ENCODE measurements at places on chromosomes 4 and X.
A peak's percentile ranks its signal among the peaks of the same experiment; 100 is the strongest.

DNA sequence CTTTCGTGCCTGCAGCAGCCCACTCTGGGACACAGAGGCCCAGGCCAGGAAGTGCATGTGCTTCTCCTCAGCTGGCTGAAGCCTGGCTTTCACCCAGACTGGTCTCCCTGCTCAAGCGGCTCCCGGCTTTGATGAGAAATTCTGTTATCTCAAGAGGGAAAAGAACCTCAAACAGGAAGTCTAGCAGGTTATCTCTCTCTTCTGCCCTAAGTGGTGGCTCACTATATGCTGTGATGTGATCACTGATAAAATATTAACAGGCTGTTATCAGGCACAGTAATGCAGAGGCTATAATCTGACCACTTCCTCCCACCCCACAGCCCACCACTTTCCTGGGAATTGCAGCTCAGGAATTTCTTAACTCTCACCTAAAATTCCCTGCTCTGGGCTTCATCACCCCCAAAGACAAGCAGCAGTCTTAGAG is 13.3 kb downstream of the CLDN2 start:
- DNase-seq: no peak

DNA sequence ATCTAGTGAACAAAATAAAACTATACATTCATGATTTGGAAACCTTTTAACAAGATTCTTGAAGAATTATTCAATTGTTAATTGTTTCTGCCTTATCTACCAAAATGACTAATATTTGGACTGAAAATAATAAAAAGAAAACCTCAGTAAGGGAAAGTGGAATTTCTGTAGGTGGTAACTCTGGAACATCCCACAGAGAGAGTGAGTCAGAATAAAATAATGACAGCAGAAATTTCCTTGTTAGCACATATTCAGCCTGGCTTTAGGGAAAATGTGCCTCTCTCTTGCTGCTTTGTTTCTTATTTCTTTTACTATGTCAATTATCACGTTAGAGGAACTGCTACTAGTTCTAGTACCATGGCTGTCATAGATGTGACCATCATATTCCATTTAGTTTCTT is 421.5 kb upstream of the GNPDA2 start:
- no peak for DNase-seq

DNA sequence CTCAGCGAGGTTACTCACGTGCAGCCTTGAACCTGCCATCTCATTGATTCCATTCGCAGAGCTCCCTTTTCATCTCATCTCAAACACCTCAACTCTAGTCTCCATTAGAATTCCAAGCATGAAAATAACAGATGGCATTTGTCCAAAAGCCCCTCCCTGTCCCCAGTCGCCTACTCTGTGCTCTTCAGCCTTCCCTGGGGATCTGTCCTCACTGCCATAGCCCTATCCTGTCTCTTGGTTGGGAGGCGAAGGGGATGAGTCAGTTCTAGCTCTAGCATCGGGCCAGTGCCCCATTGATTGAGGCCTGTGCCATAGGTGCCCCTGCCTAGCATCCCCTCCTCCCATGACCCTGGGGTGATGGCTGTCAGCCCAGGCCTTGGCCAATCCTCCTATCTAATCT is 134.0 kb upstream of the PJA1 start:
- DNase-seq: no peak

GRCh38 chr4:135186002-135186401 is 984.4 kb upstream of the PABPC4L start:
- no peak for DNase-seq

DNA sequence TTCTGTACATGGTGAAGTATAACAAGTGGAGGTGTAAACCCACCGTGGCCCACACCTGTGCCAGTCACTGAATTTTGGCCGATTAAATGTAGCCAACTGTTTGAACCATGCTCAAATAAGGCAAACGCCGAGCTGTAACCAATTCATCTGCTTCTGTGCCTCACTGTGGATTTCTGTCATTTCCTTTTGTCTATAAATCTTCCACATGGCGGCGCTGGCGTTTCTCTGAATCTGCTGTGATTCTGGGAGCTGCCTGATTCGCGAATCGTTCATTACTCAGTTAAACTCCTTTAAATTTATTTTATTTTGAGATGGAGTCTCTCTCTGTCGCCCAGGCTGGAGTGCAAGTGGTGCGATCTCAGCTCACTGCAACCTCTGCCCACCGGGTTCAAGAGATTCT is 19.2 kb downstream of the SUPT20HL2 start:
- no peak for DNase-seq

GRCh38 chr4:54099748-54100574 is at the start of gene GSX2:
Gene GSX2, plus strand, starts transcription at chr4:54100163. Its CDS starts 182 bp downstream, at chr4:54100345.
- DNase-seq: no peak

- DNase-seq: no peak
These were observed 705.1 kb upstream of the GRID2 start for GRCh38 chr4:91598696-91599095.

DNA sequence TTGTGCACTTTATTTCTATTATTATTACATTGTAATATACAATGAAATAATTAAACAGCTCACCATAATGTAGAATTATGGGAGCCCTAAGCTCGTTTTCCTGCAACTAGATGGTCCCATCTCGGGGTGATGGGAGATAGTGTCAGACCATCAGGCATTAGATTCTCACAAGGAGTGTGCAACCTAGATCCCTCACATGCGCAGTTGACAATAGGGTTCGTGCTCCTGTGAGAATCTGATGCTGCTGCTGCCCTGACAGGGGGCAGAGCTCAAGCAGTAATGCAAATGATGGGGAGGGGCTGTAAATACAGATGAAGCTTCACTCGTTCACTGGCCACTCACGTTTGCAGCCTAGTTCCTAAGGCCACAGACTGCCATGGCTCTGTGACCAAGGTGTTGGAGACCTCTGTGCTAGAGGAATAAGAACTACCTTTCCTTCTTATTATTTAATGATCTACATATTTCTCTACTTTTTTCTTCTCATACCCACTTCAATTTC is 492.9 kb upstream of the INTU start:
- DNase-seq: no peak

- no peak for DNase-seq
These were observed 6.8 kb downstream of the HNRNPDL start for GRCh38 chr4:82423245-82424054.

- no peak for DNase-seq
These were observed 175.4 kb upstream of the PSAPL1 start for GRCh38 chr4:7610022-7610670.

DNA sequence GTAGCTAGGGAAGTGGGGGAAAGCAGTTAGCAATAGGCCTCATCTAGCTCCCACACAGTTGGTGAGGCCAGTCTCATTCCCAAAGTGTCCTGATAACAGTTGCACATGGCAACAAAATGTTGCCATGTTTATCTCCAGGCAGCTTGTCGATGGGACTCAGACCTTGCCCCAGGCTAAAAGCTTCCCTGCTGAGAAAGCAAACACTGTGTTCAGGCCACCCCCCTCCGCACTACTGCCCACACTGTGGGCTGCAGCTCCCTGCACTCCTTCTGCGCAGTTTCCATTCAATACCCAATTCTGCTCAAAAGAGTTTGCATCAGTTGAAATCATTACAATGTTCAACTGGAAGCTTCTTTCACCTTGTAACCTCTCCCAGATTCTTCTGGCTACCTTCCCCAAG is 287.8 kb upstream of the GK2 start:
- DNase-seq: no peak

GRCh38 chrX:19174401-19175025 is 52.2 kb upstream of the ADGRG2 start:
- no peak for DNase-seq

GRCh38 chr4:156734965-156735895 is 236.4 kb downstream of the PDGFC start:
- DNase-seq: no peak

DNA sequence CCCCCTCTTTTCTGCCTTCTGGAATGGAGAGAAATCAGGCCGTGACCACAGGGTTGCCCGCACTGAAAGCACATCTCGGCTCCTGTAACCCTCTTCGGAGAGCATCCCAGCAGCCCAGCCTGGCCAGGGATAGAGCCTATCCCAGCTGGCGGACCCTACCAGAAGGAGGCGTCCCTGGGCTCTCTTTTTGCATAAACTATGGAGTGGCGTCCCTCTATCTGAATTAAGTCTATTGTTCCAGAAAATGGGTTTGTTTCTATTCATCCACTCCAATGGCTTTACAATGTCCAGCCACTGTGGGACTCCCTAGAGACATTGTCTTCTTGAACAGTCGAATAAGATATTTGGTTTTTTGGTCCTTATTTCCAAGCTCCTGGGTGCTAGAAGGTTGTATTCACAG is 689 bp upstream of the NHSL2 start:
- no peak for DNase-seq

DNA sequence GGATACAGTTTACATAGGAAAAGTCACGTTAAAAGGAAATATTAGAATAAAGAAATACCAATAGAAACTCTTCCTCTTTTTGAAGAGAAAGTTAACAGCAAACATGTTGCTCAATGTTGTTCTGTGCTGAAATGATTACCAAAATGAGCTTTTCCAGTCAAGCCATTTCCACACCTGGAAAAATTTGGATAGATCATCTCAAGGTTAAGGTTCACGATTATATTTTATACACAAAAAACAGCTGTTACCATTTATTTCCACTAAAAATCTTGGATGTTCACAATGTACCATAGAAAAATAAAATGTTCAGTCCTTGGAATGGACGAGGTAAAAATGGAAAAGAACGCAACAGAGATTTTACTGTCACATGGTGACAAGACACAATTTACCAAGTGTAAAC is 218.7 kb downstream of the SCFD2 start:
- no peak for DNase-seq

GRCh38 chr4:37666625-37667071 is 19.5 kb downstream of the RELL1 start:
- DNase-seq: no peak

DNA sequence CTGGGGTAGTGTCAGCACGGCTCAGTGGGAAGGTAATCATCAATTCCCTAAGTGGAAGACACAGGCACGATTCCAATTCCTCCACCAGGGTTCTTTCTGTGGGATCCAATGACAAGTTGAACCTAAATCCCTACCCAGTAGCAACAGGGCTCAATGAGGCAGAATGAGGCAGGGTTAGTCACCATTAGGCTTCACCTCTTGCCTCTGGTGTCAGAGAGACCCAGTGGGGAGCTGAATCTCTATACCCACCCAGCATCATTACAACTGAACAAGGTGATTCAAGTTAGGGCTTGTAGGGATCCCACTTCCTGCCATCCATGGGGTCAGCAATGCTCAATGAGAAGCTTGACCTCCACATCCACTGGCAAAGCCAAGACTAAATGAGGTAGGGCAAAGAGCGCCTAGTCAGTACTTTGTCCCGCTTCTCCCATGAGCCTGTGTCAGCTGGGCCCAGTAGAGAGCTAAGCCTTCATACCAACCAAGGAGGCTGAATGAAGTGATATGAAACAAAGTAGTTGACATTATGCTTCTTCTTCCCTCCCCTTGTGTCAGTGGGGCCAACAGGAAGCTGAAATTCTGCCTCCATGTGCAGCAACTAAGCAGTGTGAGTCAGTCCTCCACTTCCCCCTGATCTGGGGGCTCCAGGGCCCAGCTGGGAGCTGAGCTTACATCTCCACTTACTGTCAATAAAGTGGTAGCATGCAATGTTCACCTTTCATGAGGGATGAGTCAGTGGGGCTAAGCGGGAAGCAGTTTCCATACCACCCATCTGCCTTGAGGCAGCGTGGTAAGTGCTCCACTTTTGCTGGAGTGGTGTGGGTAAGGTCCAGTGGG is 36.4 kb upstream of the RBM41 start:
- DNase-seq: peak; percentile 3

- peak; percentile 38 for DNase-seq
These were observed 5.6 kb upstream of the CT47C1 start for GRCh38 chrX:119067023-119067739.

- no peak for DNase-seq
These were observed 38.7 kb downstream of the SGMS2 start for GRCh38 chr4:107863416-107863815.

DNA sequence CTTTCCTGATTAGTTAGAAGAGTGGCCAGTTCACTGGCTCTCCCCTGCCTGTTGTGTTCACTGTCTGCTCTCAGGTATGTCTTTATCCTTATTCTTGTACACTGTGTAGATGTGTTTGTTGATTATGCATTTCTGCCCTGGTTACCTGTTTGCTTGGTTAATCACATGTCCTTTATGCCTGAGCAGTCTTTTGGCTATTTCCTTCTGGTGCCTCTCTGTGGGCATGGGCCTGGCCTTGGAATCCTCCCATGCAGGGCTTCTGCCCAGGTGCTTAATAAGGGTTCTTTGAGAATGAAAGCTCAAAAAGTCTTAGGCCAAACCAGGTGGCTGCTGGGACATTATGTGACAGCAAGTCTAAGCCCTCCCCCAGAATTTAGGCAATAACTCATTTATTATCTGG is 26.5 kb downstream of the OTUD6A start:
- DNase-seq: no peak

DNA sequence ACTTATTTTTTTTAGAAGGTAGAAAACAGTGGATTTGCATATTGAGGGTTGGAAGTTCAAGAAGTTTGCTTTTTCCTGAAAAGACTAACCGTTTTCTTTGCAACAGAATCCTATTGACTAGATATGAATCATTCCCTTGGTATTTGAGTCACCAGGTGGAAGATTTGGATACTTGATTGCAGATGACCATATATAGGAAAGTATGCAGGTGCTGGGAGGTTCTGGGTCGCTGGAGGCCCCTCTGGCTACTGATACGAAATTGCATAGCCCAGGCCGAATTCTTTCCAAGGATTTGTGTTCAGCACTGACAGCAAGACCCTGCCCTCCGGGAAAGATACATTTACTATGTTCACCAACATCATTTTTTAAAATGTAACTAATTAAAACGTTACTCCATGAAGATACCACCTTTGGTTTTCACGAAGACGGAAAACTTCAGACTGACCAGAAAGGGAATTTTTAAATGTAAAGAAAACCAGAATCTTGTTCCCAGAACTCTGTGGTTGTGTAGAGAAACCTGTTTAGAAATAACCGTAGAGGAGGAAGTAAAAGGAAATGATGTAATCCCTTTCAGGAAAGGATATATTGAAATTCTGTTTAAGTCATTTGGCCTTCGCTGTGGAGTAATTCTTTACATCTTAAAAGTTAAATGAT is 946 bp downstream of the ANXA3 start:
- DNase-seq: no peak

DNA sequence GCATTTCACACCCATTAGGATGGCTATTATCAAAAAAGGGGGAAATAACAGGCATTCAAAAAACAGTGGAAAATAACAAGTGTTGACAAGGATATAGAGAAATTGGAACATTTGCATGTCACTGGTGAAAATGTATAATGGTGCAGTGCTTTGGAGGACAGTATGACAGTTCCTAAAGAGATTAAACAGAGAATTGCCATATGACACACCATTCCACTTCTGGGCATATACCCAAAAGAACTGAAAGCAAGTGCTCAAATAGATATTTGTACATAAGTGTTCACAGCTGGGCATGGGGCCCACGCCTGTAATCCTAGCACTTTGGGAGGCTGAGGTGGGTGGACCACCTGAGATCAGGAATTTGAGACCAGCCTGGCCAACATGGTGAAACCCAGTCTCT is 348.1 kb downstream of the NR3C2 start:
- DNase-seq: no peak

- no peak for DNase-seq
These were observed 61.6 kb upstream of the VAMP7 start for GRCh38 chrX:155819525-155819924.

GRCh38 chr4:54607067-54607466 is 50.7 kb upstream of the KIT start:
- no peak for DNase-seq

Data from CD4-positive, alpha-beta T cell treated with Interleukin-1 beta for 1 hour (primary cell).